ENCODE measurements at places on chromosomes 2 and 18.
A peak's percentile ranks its signal among the peaks of the same experiment; 100 is the strongest.

GRCh38 chr2:75007819-75008218 is 49.4 kb downstream of the POLE4 start:
- no peak for DNase-seq

DNA sequence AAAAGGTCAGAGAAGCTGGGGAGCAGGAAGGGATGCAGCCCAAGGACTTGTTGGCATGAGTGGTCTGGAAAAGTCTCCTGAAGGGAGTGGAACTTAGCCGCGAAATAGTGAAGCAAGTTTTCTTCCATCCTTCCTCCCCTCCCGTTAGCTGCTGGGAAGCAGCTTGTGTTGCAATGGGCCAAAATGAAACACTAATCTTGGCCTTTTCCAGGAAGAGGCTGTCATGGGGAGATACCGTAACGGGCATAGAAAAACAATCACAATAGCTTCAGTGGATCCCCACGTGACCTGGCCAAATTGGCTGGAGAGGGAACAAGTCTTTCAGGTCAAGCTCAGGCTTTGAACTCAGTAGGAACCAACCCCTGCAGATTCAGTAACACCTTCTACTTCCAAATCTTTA is 49.3 kb downstream of the SEMA4F start:
- DNase-seq: no peak

DNA sequence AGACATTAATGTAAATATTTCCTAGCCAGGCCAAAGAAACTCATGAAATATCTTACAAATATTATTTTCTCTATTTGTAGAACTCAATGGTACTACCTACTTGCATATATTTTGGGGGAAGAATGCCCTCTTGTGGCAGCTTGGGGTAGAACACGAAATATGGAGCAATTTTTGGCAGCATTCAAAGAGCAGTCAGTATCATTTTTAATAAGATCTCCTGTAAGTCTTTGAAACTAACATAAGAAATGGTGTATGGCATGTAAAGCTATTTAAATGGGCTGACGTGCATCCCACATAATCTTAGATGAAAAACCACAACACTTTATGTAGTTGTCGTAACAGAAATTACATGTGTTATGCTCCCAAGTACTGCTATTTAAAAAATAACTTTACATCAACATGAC is 62.3 kb upstream of the CCDC195 start:
- peak; percentile 73 for DNase-seq

GRCh38 chr2:31246184-31246852 is 12.4 kb downstream of the EHD3 start:
- DNase-seq: peak; percentile 71

DNA sequence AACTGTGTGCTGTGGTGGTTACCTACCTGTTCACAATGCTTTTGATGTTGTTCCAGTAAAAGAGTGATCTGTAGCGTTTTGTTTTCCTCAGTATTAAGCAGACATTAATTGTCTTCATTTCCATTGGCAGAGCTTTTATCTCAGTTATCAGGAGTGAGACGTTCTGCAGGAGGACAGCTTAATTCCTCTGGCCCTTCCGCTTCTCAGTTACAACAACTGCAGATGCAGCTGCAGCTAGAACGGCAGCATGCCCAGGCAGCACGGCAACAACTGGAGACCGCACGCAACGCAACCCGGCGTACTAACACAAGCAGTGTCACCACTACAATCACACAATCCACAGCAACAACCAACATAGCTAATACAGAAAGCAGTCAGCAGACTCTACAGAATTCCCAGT is 78.3 kb downstream of the KCMF1 start:
- DNase-seq: no peak

DNA sequence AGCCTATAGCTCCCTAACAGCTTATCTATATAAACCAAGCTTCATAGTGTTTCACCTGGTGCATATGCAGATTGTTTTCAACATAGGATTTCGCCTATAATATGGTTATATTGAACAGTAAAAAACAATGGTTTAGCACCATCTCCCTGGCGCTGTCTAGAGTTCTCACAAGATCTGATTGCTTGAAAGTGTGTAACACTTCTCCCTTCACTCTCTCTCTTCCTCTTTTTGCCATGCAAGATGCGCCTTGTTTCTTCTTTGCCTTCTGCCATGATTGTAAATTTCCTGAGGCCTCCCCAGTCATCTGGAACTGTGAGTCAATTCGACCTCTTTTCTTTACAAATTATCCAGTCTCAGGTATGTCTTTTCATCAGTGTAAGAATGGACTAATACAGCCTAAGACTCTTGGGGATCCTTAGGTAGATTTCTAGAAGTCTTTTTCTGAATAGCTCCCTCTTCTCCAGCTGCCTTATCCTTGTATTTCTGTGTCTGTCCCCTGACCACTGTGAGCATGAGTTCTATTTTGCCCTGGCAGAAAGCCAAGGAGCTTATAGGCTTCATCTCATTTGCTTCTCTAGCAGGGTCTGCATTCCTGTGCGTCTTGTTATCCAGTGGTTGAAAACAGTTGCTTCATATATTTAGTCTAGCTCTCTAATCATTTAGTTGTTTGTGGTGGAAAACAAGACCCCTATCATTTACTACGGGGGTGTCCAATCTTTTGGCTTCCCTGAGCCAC is 401.6 kb downstream of the GPD2 start:
- peak; percentile 1 for DNase-seq

DNA sequence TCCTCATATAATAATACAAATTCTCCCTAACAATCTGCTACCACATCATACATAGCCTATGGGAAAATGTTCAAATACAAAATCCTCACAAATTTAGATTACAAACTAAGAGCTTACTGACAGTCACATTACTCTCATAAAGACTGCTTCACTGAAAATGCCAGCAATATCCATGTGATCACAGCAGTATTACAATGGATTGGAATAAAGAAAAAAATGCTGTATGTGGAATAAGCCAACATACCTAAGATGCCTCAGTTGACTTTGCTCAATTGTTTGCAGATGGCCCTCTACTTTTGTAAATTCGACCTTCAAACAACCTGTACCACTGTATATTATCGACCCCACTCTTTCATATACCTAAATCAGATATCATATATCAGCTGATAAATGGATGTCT is 88.7 kb downstream of the DYM start:
- peak; percentile 37 for DNase-seq

- DNase-seq: peak; percentile 31
These were observed 47.4 kb downstream of the EXOC6B start for GRCh38 chr2:72778410-72778809.

GRCh38 chr18:394987-395362 is 105.5 kb downstream of the COLEC12 start:
- DNase-seq: peak; percentile 94

DNA sequence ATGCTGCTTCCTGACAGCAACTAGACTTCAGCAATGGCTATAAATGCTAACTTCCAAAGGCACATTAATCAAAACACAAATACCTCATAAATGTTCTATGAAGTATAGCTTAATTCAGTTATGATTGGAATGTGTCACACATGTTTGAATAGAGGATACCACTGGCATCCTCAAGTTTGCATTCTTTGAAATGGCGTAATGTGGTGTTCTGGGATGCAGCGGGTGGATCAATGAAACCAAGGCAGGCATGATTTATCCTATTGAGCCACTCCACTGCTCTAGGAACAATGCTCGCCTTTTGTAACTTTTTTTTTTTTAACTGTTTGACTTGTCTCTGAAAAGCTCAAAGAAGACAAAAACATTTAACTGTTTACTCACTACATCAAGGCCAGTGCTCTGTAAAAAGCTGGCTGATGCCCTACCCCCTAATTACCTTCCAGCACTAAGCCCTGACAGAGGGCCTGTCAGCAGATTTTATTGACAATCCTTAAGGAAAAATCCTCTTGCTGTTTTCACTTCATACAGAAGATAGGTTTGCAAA is 278.8 kb upstream of the SESTD1 start:
- peak; percentile 89 for DNase-seq

GRCh38 chr18:24672165-24672941 is 211.9 kb downstream of the HRH4 start:
- DNase-seq: no peak

DNA sequence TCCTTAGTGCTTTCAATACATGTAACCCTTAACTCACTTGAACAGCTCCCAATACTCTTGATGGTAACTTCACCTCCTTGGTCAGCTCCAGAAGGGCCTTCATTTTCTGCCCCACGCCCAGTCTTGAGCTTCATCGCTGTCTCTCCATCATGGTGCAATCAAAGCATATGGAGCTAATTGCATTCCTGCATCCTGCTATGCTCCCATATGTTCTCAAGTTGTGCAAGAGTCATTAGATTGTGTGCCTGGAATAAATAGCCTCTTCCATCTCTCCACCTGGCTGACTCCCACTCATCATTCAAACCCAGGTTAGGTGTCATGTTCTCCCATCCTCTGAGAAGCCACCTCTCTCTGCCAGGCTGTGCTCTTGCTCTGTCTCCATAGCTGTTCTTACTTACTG is 364.5 kb upstream of the RGPD4 start:
- peak; percentile 1 for DNase-seq

DNA sequence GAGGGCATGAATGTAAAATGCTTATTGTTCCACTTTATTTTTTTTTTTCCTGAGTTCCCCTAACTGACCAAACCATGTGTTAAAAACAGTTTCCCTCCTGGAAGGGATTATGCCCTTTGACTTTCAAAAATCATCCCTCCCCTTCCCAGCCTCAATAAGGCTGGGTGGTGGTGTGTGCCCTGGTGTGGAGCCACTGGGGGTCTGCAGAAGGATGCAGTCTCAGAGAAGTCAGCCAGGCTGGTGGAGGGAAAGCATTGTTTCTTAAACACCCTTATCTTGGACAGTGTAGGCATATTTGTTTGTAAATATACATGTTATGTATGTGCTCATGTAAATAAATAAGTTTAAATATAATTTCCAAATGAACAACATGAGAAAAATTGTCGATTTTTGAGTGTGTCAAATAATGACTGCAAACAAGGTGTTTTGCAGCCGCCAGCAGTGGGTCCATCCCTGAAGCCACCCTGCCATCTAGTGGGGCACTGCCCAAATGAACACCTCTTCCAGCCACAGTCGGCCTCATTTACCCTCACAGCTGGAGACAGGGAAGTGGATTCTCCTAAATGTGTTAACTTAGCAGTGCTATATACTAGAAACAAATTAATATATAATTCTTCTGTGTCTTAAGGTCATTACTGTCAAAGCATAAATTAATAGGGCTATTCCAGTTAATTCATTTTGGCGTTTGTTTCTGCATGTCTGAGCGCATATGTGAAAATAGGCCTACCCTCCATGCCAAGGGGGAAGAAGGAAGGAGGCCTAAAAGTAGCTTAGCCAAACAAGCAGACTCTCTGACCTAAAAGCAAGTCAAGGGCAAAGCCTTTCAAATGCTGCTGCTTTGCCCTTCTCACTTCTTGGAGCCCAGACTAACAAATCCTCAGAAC is 209.6 kb upstream of the PIK3C3 start:
- peak; percentile 59 for DNase-seq
